ENCODE measurements at places on chromosomes 5 and 9.

DNA sequence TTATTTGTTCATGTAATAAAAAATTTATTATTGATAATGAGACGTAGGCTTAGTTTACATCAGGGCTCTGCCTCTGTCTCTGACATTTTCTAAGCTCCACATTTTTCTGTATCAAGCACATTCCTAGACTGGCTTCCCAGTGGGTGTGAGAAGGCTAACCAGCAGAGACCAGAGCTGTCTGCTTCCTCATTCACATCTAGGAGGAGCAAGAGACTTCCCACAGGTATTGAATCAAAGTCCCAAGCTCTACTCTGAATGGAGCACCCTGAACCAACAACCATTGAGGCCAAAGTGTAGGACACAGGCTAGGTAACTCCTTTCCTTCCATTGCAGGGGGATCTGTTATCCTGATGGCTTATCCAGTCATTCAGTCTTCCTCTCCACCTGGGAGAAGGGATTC, 72.4 kb downstream of the PARP8 start:
- DNase-seq, result no peak

DNA sequence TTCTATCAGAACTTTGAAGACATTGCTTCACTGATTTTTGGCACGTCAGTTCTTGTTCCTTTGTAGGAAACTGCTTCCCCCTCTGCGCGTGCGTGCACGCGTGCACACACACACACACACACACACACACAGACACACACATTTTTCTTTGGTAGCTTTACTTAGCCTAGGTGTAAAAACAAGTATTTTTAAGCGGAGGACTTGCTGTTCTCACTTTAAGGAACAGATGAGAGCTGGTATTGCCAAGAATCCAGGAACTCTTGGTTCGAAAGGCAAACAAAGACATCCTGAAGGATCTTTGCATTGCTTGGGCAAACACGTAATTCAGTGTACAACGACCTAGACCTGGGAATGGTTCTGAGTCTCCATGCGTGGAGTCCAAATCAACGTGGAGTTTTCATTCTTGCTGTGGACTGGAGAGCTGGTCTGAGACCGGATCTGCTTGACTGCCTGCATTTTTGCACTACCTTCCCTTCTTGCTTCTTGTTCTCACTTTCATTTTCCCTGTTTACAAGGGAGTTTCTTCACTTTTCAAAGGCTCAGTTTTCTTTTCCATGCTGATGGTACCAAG, 8.2 kb downstream of the TMEM268 start:
- no peak for DNase-seq

GRCh38 chr5:53253421-53253871, 143.9 kb upstream of the MOCS2 start:
- no peak for DNase-seq

- no peak for DNase-seq
Measured at GRCh38 chr5:167608390-167609272, 682.8 kb upstream of the WWC1 start.

DNA sequence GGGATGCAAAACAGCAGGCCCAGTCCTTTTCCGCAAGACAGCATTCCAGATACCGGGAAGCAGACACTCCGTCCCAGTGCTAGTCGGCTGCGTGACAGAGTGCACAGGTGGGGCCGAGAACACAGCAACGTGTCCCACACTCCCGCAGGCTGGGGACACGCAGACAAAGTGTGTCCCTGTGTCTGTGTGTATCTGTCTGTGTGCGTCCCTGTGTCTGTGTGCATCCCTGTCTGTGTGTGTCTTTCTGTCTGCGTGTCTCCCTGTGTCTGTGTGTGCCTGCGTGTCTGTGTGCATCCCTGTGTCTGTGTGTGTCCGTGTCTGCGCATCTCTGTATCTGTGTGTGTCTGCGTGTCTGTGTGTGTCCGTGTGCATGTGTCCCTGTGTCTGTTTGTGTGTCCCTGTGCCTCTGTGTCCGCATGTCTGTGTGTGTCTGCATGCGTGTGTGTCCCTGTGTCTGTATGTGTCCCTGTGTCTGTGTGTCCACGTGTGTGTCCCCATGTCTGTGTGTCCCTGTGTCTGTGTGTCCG, 137.0 kb downstream of the MRPL36 start:
- DNase-seq, result no peak

DNA sequence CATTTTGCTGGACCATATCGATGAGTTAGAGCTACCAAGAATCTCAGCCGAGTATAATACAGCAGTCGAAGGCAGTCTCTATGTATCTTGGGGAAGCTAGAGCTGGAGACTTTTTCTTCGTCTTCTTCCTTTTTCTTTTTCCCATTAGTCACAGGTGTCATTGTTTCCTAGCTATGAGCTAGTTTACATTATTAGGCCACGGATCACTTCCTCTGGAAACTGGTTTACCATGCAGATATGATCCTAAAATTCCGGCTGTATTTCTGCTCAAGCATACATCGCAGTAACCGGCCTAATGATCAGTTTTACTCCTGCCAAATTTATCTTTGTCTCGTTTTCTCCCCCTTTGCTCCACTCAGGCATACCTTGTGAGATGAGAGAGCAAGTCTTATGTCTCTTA, 312.8 kb downstream of the ARHGAP26 start:
- DNase-seq, result no peak

GRCh38 chr9:95409650-95410426, 92.3 kb upstream of the FANCC start:
- DNase-seq, result no peak

GRCh38 chr9:89359751-89360261, 41.5 kb downstream of the SECISBP2 start:
- no peak for DNase-seq
